ENCODE measurements at places on chromosomes 2 and 18. TPM values are rescaled to one million over a fixed set of nuclear protein-coding genes. Genes with fewer than 3 reads are reported as not detected.

The TUBB6 gene
- 316 TPM for total RNA-seq

DNA sequence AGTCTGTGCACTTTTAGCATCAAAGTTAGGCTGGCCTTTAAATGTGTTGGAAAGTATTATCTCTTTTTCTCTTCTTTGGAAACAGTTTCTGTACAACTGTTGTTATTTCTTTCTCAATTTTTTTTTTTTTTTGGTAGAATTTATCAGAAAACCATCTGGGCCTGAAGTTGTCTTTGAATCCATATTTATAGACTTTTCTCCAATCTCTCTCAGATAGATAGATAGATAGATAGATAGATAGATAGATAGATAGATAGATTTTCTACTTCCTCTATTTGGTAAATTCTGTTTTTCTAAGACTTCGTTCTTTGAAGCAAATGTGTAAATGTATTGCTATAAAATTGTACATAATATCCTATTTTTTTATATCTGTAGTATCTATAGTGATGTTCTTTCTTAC is 17.5 kb downstream of the DNAJC10 start:
- DNase-seq: no peak

The CABLES1 gene
- 18.1 TPM for total RNA-seq

DNA sequence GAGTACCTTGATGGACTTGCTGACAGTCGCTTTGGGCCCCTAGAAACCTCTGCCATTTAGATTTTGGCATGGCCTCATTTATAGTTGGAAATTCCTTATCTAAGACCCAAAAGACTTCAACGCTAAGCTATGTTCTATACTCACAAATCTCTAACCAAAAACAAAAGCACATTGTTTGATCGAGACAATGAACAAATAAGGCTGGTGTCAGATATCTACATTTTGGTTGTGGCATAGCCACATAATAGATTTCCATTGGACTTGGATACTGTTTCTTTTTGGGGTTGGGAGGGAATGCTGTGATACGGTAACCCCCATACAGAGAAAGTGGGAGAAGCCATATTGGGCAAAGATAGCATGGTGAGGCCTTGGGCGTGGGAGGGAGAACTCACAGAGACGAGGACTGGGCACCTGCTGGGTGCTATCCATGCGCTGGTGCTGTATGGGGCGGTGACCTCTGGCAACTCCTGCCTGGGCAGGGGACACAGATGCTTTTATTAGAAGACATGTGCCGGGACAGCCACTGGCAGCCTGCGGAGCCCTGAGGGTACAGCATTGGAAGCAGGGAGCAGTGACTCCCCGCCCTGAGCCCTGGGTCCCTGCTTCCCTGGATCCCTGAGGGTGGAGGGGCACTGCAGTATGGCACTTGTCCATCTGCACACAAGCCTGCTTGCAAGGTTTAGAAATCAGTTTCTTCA is 97.1 kb downstream of the ASAP2 start:
- DNase-seq: no peak

GRCh38 chr2:219658874-219659273 is 31.4 kb downstream of the SLC4A3 start:
- no peak for DNase-seq

The TEKT4 gene
- total RNA-seq: not detected
